AG20443 (cell line): ENCODE measurements at places on chromosomes 2 and 18.

GRCh38 chr2:190119923-190120590 lies 57.5 kb upstream of the MSTN start:
- no peak for DNase-seq

- DNase-seq, result no peak
Measured at GRCh38 chr2:71103809-71104208, 26.2 kb downstream of the MCEE start.

- DNase-seq, result no peak
Measured at GRCh38 chr2:36536776-36537175, 61.2 kb downstream of the FEZ2 start.

- no peak for DNase-seq
Measured at GRCh38 chr2:108253106-108253505, 13.3 kb downstream of the SULT1C3 start.

DNA sequence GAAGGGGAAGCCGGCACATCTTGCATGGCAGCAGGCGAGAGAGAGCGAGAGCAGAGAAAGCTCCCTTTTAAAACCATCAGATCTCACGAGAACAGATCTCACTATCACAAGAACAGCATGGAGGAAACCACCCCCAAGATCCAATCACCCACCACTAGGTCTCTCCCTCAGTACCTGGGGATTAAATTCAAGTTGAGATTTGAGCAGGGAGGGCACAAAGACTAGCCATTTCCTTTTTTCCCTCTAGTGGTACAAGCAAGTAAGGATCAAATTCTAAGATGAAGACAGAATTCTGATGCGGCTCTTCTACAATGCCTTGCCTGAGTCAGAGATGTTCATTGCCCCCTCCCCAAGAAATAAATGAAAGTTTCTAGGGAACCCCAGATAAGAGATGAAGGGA lies 45.6 kb upstream of the ANKRD44 start:
- peak; percentile 37 for DNase-seq

DNA sequence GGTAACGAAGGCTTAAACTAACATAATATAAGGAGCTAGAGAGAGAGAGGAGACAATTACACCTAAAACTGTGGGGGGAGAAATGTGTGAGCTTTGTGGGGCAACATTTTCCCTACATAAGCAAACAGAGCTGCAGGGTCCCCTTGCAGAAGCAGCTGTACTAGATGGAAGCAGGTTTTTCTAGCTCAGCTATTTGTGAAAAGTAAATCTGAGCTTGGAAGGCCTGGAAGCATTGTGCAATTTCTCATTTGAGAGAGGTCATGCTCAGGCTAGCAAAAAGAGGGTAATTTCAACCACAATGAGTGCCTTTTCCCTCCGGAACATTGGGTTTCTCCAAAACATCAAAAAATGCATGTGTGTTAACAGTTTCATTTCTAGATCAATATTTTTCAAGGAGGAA lies 130.0 kb downstream of the ARL4C start:
- DNase-seq, result no peak

DNA sequence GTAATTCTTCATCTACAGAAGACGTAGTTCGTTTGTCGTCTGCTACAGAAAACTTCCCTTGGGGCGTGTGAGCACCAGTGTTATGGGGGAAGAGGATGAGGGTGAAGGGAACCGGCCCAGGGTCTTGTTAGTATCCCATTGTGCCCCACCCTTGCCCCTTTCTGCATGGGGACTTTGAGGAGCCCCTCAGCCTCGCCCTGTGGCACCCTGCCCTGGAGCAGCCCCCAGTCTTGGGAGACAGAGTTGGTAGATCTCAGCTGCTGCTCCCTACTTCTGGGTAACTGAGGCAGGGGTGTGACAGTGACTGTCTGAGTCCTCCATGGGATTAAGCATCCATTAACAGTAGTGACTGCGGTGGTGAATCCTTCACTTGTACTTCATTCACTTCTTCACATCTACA lies 50.1 kb downstream of the RNF144A start:
- no peak for DNase-seq

- no peak for DNase-seq
Measured at GRCh38 chr2:201127152-201127511, 11.2 kb downstream of the CFLAR start.

DNA sequence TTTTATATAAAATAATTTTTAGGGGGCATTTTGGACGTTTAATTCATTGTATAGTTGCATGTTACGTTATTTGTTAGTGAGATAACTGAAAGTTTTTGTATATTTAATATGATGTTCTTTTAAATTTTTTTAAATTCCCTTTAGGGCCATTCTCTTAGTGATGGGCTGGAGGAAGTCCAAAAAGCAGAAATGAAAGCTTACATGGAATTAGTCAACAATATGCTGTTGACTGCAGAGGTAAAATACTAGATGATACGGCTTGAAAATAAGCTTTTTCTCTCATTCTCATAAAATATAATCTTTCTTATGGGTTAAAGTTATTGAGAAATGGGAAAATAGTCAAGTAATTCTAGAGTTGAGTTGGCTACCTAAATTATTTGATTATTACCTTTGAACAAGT lies 58.9 kb downstream of the MTX2 start:
- DNase-seq, result no peak

- DNase-seq, result no peak
Measured at GRCh38 chr2:195594919-195595694, 61.9 kb upstream of the SLC39A10 start.

DNA sequence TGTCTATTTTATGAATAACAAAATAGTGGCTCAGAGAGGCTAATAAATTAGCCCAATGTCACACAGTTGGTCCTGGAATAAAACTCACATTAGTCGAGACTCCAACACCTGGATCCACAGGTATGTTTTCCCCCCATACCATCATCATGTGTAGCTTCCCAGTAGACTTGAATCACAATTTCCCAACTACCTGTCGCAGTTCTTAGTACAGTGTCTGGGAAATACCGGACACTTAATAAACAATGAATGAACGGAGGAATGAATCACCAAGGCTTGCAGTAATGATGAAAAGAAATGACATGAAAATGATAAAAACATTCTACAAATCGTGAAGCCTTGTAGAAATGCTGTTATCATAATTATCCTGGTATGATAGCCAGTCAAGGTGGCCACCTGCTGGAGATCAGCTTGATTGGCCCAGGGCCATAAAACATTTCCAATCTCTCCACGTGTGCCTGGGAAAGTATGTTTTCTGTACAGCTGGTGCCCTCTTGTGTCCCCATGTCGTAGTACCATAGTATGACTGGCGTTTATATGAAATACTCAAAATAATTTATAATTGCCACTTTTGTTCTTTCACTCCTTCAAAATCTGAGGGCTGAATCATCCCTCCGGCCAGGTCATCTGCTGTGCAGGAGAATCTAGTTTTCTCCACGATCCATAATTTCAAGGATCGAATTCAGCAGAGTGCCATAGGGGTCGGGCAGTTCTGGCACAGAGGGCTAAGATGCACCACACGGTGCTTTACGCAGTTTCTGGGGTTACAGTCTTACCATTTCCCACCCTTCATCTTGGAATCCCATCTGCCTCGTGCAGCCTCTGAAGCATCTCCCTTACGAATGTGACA lies 95.4 kb downstream of the LAMA1 start:
- DNase-seq, result peak; percentile 37

DNA sequence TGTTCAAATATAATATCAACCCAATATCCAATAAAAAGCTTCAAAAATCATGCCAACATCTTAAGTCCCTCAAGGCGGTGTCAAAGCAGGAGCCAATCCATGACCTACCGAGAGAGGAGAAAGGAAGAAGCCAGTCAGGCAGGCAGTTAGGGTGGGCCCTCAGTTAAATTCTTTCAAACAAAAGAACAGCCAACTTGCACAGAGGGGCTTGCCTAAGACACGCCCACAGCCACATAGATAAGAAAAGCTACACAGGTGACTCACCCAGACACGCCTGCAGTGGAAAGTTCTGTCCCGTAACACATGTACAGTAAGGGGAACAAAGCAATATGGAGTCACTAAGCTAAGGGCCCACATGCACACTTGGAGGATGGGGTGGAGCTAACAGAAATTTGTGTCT lies 61.3 kb downstream of the SP110 start:
- no peak for DNase-seq

- DNase-seq, result no peak
Measured at GRCh38 chr2:15830937-15831549, 109.3 kb upstream of the MYCN start.

GRCh38 chr18:6683112-6683876 lies 46.2 kb upstream of the ARHGAP28 start:
- no peak for DNase-seq

DNA sequence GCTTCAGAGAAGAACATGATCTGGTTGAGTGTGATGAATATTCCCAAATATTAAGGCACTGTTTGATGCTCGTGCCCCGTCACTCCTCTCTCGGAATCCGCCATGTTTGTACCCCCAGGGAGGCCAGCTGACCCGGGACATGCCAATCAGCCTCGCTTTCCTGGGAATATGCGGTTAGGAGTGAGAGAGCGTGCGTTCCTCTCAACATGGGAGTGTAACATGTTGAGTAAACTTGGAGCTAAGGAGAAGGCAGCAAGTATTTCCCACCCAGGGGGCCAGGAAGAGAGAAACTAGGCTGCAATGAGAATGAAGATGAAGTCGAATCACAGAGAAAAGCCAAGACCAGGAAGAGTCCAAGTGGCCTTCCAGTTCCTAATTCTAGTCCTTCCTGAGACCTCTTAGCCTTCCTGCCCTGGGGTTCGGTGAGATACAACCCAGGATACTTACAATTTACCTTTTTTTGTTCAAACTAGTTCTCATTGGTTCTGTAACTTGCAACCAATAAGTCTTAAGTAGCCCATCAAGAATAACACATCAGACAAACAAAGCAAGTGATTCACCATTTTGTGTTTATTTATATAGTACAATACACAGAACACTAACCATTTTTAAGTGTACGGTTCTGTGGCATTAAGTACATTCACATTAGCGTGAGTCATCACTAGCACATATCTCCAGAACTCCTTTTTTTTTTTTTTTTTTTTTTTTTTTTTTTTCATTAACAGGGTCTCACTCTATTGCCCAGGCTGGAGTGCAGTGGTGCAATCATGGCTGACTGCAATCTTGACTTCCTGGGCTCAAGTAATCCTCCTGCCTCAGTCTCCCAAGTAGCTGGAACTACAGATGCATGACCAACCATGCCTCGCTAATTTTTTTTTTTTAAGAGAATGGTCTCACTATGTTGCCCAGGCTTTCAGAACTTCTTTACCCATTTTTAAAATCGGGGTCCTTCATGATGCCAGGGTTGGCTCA lies 36.4 kb upstream of the SLC1A4 start:
- DNase-seq, result no peak

GRCh38 chr2:27155069-27155520 lies 6.3 kb downstream of the TCF23 start:
- peak; percentile 4 for DNase-seq

DNA sequence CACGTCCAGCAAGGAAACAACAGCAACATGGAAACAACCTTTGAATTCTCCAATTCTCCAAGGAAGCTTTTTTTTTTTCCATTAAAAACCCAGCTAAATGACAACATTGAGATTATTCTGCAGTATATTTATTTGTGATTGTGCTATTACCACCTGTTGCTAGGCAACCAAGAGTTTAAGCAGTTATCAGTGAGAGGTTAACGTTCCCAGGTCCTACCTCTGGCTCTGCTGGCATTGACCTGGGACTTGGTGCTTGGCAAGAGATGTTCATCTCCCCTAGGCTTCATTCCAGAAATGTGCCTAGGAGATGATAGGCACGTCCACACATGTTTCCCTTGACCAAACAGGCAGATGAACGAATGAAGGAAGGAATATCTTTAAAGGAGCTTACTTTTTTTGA lies 157.0 kb downstream of the TDRD15 start:
- DNase-seq, result no peak

DNA sequence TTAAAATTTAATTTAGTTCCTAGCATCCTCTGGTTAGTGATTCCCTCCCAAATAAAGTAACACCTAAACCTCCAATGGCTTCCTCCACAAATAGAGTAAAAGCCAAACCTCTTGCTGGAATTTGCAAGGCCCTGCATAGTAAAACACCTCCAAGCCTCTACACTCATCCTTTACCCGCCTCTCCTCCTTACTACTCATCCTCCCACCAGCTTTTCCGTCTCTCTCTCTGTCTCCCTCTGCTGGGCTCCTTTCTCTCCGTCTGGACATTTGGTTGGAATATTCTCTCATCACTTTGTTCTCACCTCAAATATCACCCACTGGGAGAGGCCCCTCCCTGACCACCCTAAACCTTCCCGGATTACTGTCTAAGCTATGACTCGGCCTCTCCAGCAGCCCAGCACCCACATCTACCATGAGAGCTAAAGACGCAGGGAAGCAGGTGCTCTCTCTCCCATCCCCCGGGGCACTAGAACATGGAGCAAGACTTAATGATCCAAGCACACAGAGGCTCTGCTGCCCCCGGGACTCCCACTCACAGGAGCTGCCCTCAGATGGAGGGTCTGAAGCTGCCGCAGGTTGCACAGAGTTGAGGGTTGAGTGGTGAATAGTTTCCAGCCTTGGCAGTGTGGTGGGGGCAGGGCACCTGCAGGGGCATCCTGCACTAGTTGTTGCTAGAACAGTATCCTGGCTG lies 167.2 kb downstream of the FBXO15 start:
- DNase-seq, result no peak

DNA sequence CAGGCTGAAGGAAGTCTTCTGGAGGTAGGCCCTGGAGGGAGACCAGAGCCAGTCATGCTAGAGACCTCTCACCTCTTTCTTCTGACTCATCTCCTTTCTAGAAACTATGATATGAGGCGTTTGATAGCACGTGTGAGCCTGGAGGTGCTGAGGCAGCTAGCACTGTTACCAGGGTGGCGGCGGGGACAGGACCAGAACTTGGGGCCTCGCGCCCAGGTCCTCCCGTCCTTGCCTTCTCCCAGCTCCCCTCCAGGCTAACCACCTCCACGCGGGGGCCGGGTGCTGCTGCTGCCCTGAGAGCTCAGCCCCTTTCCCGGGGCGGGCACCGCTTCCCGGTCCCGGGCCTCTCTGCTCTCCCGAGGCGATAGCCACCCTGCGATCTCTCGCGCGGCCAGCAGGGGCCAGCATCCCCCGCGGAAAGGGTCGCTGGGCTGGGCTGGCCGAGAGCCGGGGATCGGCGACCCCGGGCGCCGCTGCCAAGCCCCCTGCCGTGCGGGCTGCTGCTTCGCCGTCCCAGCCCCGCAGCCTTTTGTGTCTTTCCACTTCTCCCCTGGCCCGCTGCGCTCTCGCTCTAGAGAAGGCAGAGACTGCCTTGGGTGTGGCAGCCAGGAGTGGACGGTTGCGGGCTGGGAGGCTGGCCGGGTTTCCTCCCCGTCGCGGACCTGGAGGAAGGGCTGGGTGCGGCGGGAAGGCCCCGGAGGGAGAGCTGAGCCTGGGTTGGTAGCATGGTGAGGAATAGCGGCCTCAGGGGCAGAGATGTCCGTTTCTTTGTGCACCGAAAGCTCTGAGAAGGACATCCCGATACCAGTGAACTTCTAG lies 49.1 kb downstream of the TMEM17 start:
- peak; percentile 92 for DNase-seq

DNA sequence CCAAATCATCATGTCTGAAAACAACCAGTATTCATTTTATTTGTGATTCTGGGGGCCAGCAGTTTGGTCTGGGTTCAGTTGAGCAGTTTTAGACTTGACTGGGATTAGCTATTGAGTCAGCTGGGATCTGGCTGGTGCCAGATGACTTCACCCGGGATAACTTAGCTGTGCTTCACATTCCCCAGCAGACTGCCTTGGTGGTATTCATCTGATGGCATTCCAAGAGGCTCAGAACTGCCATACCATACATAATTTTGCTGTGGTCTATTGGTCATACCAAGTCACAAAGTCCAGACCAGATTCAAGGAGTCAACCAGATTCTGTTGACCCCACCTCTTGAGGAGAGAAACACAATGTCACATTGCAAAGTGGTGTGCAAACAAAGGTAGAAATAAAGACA lies 7.8 kb upstream of the FSHR start:
- DNase-seq, result peak; percentile 9

GRCh38 chr2:237636578-237636977 lies 9.2 kb downstream of the LRRFIP1 start:
- no peak for DNase-seq
